Fibroblast of skin of left quadriceps (primary cell): ENCODE measurements at places on chromosomes 3 and 15.
A peak's percentile ranks its signal among the peaks of the same experiment; 100 is the strongest.

DNA sequence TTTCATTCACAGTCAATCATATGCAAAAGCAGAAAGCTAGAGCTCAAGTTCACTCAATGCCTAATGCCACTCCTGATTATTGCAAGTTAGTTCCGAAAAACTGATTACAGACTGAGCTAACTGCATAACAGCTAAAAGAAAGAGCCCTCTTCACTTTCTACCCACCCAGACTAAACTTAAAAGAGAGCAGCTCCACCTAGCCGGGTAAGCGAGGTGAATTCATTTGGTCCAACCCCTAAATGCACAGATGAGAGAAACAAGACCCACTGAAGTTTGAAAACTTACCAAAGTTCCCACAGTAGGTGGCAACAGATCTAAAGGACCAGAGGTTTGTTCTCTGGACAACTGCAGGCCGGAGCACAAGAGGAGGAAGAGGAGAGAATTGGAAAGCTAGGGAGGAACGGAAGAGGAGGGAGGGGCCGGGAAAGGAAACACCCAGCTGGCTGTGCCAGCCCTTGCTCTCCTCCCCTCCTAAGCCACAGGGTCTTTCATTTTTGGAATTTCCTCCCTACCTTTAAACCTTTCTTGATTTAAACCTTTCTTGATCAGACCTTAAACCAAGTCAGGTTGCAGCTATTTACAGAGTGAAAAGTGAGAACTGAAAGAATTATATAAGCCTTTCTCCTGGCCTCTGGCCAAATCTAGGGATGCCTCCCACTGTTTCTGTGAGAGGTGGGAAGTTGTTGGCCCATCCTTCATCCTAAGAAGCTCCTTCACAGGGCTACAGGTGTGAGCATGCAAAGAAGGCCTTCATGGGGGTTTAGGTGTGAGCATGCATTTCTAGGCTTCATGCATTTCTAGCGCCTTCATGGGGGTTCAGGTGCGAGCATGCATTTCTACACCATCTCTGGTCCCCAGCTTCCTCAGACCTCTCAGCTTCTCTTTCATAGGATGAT is 114.7 kb upstream of the LMOD3 start:
- no peak for DNase-seq

- peak; percentile 53 for DNase-seq
Observed at GRCh38 chr15:61051569-61052031, 177.5 kb downstream of the RORA start.

- no peak for DNase-seq
Observed at GRCh38 chr3:18830087-18830486, 318.2 kb upstream of the KCNH8 start.

- no peak for DNase-seq
Observed at GRCh38 chr3:14333215-14333614, 69.2 kb upstream of the SLC6A6 start.

GRCh38 chr3:187445356-187445755 is 77.2 kb downstream of the RTP4 start:
- DNase-seq, result no peak

DNA sequence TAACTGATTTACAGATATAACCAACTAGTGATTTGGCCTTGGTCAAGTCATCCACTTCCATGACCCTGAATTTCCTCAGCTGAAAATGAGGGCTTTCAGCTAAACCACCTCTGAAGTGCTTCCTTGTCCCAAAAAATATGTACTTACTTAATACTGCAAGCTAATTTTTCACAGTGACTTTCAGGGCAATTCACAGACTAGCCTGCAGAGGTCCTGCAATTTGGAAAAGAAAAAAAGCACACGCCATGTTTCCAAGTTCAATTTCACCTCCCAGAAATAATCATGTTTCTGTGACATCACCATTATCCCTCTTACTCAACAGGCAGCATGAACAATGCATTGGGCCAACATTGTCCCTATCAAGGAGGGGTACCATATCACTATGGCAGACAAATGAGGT is 218.2 kb downstream of the SHOX2 start:
- DNase-seq, result no peak

DNA sequence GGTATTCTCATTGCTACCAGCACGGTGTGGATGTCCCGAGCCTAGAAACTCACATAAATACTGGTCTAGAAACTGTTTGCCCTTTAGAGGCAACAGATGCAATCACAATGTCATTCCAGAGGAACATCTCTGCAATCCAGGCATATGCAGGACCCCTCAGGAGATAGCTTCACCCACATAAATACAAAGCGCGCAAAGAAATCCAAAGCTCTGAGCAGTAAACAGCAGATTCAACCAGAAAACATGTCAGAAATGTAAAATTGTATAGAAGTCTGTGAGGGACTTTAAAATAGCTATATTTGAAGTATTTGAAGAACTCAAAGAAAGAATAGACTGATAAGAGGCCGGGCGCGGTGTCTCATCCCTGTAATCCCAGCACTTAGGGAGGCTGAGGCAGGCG is 291.7 kb downstream of the FAM43A start:
- no peak for DNase-seq

DNA sequence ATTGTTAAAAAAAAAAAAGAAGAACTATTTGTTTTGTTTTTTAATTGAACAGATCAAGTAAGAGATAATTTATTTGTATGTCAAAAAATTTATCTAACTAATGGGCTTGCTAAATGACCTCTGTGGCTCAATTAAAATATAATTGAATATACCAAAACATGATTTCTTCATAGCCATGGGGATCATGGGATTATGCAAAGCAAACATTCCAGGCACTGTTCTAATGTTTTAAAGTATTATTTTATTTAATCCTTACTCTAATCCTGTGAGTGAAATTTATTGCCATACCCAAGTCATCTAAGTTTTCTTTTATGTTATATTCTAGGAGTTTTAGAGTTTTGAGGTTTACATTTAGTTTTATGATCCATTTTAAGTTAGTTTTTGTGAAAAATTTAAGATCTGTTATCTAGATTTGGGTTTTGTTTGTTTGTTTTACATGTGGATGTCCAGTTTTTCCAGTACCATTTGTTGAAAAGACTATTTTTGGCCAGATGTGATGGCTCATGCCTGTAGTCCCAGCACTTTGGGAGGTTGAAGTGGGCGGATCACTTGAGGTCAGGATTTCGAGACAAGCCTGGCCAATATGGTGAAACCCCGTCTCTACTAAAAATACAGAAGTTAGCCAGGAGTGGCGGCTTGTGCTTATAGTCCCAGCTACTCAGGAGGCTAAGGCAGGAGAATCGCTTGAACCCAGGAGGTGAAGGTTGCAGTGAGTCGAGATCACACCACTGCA is 52.3 kb upstream of the CNOT10 start:
- DNase-seq, result no peak

GRCh38 chr3:183277260-183277659 is 24.2 kb downstream of the B3GNT5 start:
- DNase-seq, result no peak

DNA sequence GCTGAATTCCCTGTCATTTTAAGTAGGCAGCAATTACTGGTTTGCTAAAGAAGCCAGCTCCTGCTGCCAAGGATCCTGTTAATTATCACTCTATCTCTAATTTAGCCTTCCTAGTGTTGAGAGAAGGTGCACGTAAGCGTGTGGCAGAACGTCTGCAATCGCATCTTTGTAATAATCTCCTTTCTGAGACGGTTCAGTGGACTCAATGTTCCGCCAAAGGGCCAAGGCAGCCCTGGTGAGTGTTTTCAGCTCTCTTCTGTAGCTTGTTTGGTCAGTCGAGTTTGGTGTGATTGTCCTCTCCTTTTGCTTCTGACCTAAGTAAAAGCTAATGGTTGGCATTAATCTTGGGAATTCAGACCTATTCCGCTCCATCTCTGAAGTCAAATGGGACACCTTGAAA is 24.2 kb downstream of the MITF start:
- no peak for DNase-seq

- no peak for DNase-seq
Observed at GRCh38 chr15:51621155-51621765, 1.3 kb downstream of the DMXL2 start.

- no peak for DNase-seq
Observed at GRCh38 chr3:135490219-135490915, 475.2 kb upstream of the PPP2R3A start.

DNA sequence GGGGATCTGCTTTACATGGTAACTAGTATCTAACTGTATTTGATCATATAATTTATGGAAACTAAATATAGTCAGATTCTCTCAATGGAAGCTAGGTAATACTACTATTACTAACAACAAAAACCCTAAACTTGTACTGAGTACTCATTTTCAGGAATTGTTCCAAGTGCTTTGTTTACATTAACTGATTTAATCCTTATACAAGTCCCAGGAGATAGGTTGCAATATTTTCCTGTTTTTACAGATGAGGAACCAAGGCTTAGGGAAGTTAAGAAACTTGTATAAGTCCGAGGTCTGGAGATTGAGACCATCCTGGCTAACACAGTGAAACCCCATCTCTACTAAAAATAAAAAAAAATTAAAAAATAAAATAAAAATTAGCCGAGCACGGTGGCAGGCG is 7.5 kb upstream of the MTHFS start:
- no peak for DNase-seq

GRCh38 chr3:54424292-54424691 is 301.9 kb downstream of the CACNA2D3 start:
- no peak for DNase-seq

DNA sequence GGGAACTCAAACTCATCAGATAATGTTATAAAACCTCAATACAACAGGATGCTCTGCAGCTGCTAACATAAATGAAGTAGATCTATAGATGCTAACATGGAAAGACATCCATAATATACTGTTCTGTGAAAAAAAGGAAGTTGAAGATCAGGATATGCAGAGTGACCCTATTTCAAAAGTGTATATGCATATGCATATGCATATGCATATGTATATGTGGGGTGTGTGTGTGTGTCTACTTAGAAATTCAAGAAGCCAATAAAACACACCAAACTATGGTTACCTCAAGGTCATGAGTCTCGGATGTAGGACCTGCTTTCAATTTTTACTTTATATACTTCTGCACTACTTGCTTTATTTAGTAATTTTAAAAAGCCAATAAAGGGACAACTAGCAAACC is 125.6 kb downstream of the ABHD5 start:
- no peak for DNase-seq
